ENCODE measurements at places on chromosomes 3 and 15. TPM values are rescaled to one million over a fixed set of nuclear protein-coding genes. Genes with fewer than 3 reads are reported as not detected.

The ANKRD63 gene
- not detected for total RNA-seq

GRCh38 chr15:70246623-70247220, 149.0 kb upstream of the TLE3 start:
- no peak overlapping the region for H3K27ac ChIP-seq
- no peaks in the 10 kb centered on the region for H3K27me3 ChIP-seq
- DNase-seq, result peak; percentile 4
- no peaks in the 10 kb centered on the region for H3K4me1 ChIP-seq

The CHMP2B gene
- total RNA-seq, result 7.8 TPM

GRCh38 chr3:75260-75659, 121.3 kb upstream of the CHL1 start:
- H3K27me3 ChIP-seq, result no peaks in the 10 kb centered on the region
- H3K27ac ChIP-seq, result peak overlapping the region; percentile 74
- H3K36me3 ChIP-seq, result no peaks in the 10 kb centered on the region
- H3K4me3 ChIP-seq, result no peak overlapping the region
- peaks cover 4% of the 10 kb centered on the region for H3K4me1 ChIP-seq

GRCh38 chr15:93213281-93213680, 124.3 kb upstream of the RGMA start:
- no peak for DNase-seq
- no peaks in the 10 kb centered on the region for H3K4me1 ChIP-seq
- no peaks in the 10 kb centered on the region for H3K36me3 ChIP-seq
- H3K27ac ChIP-seq, result no peak overlapping the region
- no peaks in the 10 kb centered on the region for H3K27me3 ChIP-seq

DNA sequence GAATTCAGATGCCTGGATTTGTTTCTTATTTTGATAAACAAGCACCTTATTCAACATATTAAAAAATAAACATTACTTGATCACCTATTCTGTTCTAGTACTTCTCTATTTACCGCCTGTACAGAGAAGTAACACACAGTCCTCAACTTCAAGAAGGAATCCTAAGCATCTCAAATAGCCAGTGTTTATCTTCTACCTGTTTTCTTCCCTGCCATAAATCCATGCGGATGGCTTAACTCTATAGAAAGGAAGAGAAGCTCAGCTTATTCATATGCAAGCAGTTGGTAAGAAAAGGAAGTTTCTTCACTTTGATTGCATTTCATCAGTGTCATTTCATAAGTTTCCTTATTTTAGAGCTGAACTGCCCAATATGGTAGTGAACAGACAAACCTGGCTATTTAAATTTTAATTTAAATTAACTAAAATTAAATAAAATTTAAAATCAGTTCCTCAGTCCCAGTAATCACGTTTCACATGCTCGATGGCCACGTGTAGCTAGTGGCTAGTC, 210.0 kb upstream of the PEX5L start:
- no peak overlapping the region for H3K27ac ChIP-seq
- no peaks in the 10 kb centered on the region for H3K27me3 ChIP-seq
- no peaks in the 10 kb centered on the region for H3K4me1 ChIP-seq
- no peak overlapping the region for H3K4me3 ChIP-seq
- DNase-seq, result no peak

DNA sequence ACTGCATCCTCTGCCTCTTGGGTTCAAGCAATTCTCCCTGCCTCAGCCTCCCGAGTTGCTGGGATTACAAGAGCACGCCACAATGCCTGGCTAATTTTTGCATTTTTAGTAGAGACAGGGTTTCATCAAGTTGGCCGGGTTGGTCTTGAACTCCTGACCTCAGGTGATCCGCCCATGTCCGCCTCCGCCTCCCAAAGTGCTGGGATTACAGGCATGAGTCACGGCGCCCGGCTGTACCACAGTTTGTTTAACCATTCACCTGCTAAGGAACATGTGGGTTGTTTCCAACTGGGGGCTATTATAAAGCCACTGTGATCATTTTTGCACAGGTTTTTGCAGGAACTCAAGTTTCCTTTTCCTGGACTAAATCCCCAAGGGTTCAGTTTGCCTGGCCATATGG, 123.2 kb upstream of the RAP2B start:
- no peaks in the 10 kb centered on the region for H3K4me1 ChIP-seq
- peak; percentile 23 for DNase-seq
- H3K36me3 ChIP-seq, result no peaks in the 10 kb centered on the region
- H3K4me3 ChIP-seq, result no peak overlapping the region

DNA sequence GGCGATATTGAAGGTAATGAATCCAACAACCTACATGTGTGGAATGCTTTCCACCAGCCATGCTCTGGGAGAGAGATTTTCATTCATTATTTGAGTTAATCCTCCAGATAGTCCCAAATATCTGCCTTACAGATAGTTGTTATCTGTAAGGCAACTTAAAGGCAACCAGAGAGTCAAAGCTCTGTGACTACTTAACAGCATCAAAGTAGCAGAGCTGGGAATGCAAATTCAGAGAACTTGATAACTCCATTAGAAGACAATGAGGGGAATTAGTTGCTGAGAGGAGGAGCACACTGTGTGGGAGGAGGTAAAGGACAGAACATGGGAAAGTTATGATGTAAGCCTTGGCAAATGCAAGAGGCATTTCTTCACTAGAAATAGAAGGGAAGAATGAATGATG, 10.5 kb upstream of the CRBN start:
- H3K27ac ChIP-seq, result no peak overlapping the region
- H3K36me3 ChIP-seq, result no peaks in the 10 kb centered on the region
- H3K4me3 ChIP-seq, result no peak overlapping the region
- DNase-seq, result no peak
- no peaks in the 10 kb centered on the region for H3K4me1 ChIP-seq

The ACAP2 gene
- total RNA-seq, result 97.5 TPM

GRCh38 chr3:89584398-89584797, 477.0 kb downstream of the EPHA3 start:
- H3K27me3 ChIP-seq, result no peaks in the 10 kb centered on the region
- no peaks in the 10 kb centered on the region for H3K4me1 ChIP-seq
- H3K4me3 ChIP-seq, result no peak overlapping the region
- H3K36me3 ChIP-seq, result no peaks in the 10 kb centered on the region
- H3K27ac ChIP-seq, result no peak overlapping the region

DNA sequence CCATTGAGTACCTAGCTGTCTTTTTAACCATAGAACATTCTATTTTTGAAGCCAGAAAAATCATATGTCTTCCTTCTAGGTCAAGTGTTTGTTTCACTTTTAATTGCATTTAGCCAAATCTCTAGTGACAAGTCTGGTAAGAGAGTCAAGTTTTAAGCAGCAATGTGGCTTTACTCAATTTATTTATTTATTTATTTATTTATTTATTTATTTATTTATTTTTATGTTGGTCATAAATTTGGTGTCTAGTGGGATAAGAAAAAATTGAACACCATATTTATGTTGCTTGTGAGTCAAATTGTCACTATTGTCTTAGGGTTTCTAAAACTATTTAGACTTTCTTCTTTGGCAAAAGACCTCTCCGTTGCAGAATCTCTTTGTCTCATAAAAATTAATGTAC, 174.5 kb upstream of the BCHE start:
- no peak overlapping the region for H3K4me3 ChIP-seq
- no peaks in the 10 kb centered on the region for H3K27me3 ChIP-seq
- no peaks in the 10 kb centered on the region for H3K36me3 ChIP-seq
- H3K27ac ChIP-seq, result no peak overlapping the region

The CCR3 gene
- not detected for total RNA-seq

- no peak overlapping the region for H3K4me3 ChIP-seq
- H3K27me3 ChIP-seq, result no peaks in the 10 kb centered on the region
- no peak for DNase-seq
- H3K27ac ChIP-seq, result peak overlapping the region; percentile 79
- H3K4me1 ChIP-seq, result peaks cover 33% of the 10 kb centered on the region
These were observed 60.6 kb upstream of the RYK start for GRCh38 chr3:134311265-134311664.

GRCh38 chr3:175432376-175433025, 573.4 kb downstream of the NAALADL2 start:
- H3K27ac ChIP-seq, result no peak overlapping the region
- peaks cover 6% of the 10 kb centered on the region for H3K4me1 ChIP-seq
- no peaks in the 10 kb centered on the region for H3K36me3 ChIP-seq

- H3K4me3 ChIP-seq, result no peak overlapping the region
- H3K27me3 ChIP-seq, result no peaks in the 10 kb centered on the region
- H3K36me3 ChIP-seq, result no peaks in the 10 kb centered on the region
- no peak overlapping the region for H3K27ac ChIP-seq
- no peaks in the 10 kb centered on the region for H3K4me1 ChIP-seq
- DNase-seq, result no peak
These were observed 48.7 kb downstream of the NUP210 start for GRCh38 chr3:13371100-13372075.

The NOX5 gene
- not detected for total RNA-seq

The FBXL2 gene
- total RNA-seq, result 2.6 TPM

The GOLGA8T gene
- not detected for total RNA-seq

The DALRD3 gene
- 136 TPM for total RNA-seq

- no peaks in the 10 kb centered on the region for H3K27me3 ChIP-seq
- no peak for DNase-seq
- peak overlapping the region; percentile 57 for H3K27ac ChIP-seq
- no peak overlapping the region for H3K4me3 ChIP-seq
- no peaks in the 10 kb centered on the region for H3K36me3 ChIP-seq
- peaks cover 9% of the 10 kb centered on the region for H3K4me1 ChIP-seq
These were observed 14.4 kb downstream of the DAG1 start for GRCh38 chr3:49484471-49484870.

The ACP3 gene
- 7.0 TPM for total RNA-seq

The GOLGA6L4 gene
- total RNA-seq, result 0.75 TPM

- peaks cover 6% of the 10 kb centered on the region for H3K27me3 ChIP-seq
- peaks cover 10% of the 10 kb centered on the region for H3K4me1 ChIP-seq
These were observed 22.1 kb downstream of the TYRO3 start for GRCh38 chr15:41581110-41581509.

GRCh38 chr3:178802259-178802658, 266.0 kb downstream of the KCNMB2 start:
- no peaks in the 10 kb centered on the region for H3K27me3 ChIP-seq
- no peak overlapping the region for H3K4me3 ChIP-seq
- no peaks in the 10 kb centered on the region for H3K4me1 ChIP-seq
